Stimulated activated CD4-positive, alpha-beta T cell treated with anti-CD3 and anti-CD28 coated beads, TNF-alpha, amount 100 ng/mL, for 24 hours (primary cell): ENCODE measurements at places on chromosomes 5 and 9.

DNA sequence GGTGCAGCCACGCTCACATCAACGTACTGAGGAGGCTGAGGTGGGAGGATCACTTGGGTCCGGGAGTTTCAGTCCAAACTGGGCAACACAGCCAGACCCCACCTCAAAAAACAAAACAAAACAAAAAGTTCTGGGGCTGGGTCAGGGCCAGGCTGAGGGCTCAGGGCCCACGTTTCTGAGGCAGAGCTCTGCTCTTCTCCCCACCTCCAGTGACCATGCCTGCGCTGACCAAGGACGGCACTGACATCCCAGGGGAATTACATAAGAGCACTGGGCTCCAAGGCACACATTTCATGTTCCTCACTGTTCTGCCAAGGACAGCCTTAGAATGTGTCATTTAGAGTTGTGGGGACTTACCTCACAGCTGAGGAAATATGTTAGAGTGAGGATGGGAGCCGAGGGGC lies 40.4 kb upstream of the TESK1 start:
- DNase-seq = no peak

- no peak for DNase-seq
Observed at GRCh38 chr9:38214432-38214831, 145.4 kb upstream of the SHB start.

GRCh38 chr9:136686794-136687711 lies at the start of gene AGPAT2:
TSS of gene AGPAT2 (minus strand) at chr9:136687457. CDS start at chr9:136687357, 100 bp downstream.
- peak; percentile 52 for DNase-seq

DNA sequence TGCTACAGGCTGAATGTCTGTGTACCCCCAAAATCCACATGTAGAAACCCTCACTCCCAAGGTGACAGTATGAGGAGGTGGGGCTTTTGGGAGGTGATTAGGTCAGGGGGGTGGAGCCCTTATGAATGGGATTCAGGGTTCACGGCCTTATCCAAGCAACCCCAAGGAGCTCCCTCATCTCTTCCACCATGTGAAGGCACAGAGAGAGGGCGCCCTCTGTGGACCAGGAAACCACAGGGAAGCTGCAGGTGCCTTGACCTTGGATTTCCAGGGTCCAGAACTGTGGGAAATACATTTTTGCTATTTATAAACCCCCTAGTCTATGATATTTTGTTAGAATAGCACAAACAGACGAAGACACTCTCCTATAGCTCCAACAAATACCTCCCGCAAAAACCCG lies 53.6 kb upstream of the IRX2 start:
- no peak for DNase-seq

- DNase-seq = no peak
Observed at GRCh38 chr9:113585085-113585442, 121.5 kb downstream of the RGS3 start.

- no peak for DNase-seq
Observed at GRCh38 chr5:113053511-113053995, 77.0 kb downstream of the DCP2 start.

DNA sequence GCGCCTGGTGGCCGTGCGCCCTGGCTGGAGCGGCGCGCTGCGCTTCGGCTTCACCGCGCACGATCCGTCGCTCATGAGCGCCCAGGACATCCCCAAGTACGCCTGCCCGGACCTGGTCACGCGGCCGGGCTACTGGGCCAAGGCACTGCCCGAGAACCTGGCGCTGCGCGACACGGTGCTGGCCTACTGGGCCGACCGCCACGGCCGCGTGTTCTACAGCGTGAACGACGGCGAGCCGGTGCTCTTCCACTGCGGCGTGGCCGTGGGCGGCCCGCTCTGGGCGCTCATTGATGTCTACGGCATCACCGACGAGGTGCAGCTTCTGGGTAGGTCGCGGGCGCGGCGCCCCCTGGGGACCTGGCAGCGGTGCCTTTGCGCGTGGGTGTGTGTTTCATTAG lies 28.9 kb downstream of the NEURL1B start:
- DNase-seq = no peak

GRCh38 chr9:131679261-131680020 lies 60.4 kb downstream of the RAPGEF1 start:
- DNase-seq = no peak

DNA sequence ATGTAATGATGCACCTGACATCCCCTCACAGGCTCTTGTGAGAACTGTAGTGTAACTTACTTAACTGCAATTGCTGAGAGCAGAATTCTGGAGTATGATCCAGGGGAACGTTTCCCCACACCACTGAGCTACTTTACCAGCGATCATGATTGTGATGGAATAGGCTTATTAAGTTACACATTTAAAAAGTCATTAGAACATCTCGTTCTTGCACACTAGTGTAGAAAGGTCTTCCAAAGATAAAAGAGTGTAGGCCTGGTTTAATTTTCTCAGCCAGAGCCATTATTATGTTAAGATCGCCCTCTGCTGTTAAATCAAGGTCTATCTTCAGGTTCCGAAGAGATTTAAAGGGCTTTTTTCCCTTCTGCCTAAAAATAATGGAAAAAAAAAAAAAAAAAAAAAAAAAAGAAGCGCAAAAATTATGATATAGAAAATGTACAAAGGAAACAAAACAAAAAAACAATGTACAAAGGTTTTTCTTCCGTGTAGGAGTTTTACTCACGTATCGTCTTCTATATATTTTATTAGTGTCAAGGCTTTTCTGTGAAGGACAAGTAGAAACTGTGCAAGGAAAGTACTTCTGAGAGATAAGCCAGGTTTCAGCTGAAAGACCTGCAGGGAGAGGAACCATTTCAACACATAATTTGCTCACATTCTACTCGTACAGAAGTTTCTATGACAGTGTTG lies 18.6 kb upstream of the MOB3B start:
- DNase-seq = no peak

DNA sequence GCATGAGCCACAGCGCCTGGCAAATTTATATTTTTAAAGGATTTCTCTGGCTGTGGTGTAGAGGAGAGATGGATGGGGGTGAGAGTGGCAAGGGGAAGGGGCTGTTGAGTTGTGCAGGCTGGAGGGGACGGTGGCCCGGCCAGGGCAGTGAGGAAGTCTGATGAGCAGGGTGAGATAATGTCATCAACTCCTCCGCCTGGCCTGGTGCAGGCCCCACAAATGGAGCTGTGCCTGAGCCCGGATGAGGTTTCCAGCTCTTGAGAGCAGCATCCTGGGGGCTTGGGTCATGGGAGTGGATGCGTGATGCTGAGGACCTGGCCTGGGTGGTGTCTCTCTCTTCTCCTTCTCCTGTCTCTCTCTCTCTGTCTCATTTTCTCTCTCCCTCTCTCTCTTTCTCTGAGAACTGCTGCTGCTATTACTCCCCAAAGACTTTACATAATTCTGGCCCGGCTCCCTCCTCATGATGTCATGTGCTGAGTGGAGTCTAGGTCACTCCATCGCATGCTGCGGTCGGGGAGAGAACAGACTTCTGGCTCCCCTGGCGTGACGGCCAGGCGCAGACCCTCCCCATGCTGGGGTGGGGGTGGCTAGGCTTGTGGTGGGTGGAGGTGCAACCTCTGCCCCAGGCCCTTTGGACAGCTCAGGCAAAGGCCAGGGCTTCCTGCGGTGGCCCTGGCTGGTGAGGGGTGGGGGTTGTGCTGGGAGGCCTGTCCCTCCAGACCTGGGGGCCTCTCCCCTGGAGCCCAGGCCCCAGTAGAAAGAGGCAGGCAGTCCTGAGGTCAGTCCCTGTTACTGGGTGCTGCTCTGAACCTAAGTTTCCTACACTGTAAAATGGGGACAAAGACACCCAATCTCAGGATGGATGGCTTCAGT lies 26.4 kb downstream of the FGF18 start:
- no peak for DNase-seq

- no peak for DNase-seq
Observed at GRCh38 chr5:64700765-64701164, 10.5 kb downstream of the SHISAL2B start.

- no peak for DNase-seq
Observed at GRCh38 chr9:97364769-97365490, 47.0 kb upstream of the TDRD7 start.

- no peak for DNase-seq
Observed at GRCh38 chr5:124056991-124057723, 545.2 kb downstream of the CSNK1G3 start.

DNA sequence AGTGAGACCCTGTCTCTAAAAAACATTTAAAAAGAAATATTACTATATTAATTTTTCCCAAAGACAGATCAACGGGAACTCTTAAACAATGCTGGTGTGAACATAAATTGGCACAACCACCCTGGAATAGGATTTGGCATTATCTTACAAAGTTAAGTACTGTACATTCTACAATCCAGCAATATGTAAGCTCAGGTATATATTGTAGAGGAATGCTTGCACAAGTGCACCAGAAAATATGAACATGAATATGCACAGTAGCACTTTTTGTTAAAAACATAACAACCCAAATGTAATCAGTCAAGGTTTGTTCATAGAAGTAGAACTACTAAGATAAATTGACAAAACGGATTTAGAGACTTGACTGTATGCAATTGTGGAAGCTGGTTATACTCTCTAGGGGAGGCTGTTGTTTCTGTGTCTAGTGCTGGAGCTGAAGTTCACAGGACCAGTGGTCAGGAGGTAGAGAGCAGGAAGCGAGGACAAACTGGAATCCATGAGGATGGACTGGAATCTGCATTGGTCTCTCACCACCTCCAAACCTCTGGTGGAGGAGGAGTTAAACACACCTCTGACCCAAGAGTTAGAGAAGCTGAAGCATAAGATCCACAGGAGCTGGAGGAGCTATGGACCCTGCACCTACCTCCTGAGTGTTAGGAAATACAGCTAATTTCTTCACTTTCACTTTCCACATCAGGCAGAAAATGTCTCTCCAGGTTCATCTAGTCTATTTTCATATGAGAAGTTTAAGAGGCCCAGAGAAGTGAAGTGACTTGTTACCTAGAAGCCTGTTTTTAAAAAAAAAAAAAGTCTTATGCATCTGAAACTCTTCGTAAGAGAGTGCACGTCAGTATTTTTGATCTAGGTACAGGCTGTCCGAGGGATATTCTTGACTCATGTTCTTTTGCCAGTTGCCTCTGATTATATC lies 20.3 kb upstream of the RIC1 start:
- DNase-seq = no peak

DNA sequence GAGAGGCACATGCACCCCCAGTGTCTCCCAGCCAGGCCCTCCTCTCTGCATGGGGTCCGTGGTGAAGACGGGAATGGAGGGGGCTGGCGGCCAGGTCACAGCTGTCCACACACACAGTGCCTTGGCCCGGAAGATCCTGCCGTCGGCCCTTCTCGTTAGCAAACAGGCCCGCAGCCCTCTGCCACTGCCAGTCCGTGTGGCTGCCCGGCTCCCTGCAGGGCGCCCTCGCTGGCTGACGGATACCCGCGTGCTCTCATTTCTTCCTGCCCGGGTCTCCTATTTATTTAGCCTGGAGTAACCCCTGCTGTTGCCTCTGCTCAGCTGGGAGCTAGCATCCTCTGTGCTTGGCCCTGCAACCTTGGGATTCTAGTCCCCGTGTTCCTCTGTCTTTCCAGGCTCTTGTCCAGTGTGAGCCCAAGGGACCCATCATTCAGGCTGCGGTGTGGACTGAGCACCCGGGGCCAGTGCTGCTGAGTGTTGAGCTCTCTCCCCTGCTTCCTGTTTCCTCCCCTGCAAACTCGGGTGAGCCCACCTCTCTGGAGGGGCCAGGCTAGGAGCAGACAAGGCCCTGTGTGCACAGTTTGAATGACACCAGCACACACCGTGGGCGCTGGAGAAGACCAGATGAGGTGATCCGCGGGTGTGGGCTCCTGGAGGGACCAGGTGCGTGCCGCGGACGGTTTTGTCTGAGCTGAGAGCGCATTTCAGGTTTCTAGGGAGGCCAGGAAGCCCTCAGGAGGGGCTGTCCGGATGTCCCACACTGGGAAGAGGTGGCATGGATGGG lies 14.6 kb upstream of the RNU6ATAC start:
- no peak for DNase-seq

- no peak for DNase-seq
Observed at GRCh38 chr9:33718987-33719386, 76.4 kb upstream of the PRSS3 start.

- no peak for DNase-seq
Observed at GRCh38 chr5:101605700-101606099, 690.4 kb downstream of the SLCO4C1 start.

- no peak for DNase-seq
Observed at GRCh38 chr5:64971513-64971912, 202.8 kb downstream of the CWC27 start.

GRCh38 chr5:88021141-88021540 lies 247.5 kb downstream of the TMEM161B start:
- DNase-seq = no peak

GRCh38 chr9:125470767-125471580 lies 209.3 kb downstream of the GAPVD1 start:
- DNase-seq = no peak

DNA sequence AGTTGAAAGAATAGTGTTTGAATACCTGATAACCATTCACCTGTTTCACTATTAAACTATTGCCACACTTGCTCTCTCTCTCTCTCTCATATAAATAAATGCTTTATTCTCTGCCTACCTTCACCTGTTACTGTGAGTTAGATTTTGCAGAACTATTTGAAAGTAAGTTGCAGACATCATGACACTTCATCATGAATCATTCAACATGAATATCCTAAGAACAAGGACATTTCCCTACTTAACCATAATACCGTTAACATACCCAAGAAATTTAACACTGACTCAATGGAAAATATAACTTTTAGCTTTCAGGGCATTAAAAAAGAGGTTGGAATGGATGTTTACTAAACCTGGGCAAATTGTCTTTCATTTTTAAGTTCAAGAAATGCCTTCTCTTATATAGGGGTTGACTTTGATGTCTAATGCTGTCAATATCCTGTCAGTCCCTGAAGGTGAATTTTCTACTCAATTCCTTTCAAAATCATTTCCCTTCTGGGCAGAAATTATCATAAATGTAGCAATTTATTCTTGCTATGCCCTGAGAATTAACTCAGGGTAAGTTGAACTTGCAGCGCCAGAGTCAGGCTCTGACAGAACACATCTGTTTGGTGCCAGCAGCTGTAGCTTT lies 582.6 kb upstream of the TLE4 start:
- no peak for DNase-seq

DNA sequence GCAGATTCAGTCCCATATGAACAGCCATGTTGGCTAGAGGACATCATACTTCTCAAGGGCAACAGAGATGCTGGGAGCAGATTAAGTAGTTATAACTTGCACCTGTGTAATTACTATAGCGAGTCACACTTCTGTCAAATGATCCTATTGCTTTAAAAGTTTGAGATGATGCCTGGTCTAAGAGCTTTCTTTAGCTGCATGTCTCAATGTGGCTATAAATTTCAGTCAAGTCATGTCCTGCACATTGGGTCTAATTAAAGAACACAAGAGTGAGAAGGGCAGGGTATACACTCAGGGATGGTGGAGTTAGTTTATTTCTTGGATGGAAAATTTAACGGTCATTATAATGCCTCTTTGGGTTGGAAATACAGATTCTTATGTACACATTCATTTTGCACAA lies 557.3 kb downstream of the RAB3C start:
- DNase-seq = no peak

- DNase-seq = no peak
Observed at GRCh38 chr9:2008372-2008771, 6.8 kb upstream of the SMARCA2 start.

GRCh38 chr9:110199643-110200042 lies 8.3 kb downstream of the C9orf152 start:
- DNase-seq = no peak

DNA sequence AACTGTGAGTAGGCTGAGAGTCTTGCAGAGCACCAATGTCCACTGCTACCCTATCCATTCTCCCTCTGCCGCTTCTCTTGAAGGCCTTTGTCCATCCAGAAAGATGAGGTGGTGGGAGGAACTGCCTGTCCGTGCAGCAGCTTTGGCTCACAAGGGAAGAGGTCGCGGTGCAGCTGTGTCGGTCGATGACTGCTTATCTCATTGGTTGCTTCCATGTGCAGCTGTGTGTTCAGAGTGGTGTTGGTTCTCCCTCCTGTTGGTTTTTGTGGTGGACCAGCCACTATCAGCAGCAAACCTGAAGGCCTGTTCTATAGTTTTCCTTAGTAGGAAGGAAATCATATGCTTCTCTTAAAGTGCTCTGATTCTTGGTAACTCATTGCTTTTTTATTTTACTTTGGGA lies 40.7 kb downstream of the SPTAN1 start:
- no peak for DNase-seq
